Stimulated activated memory B cell treated with anti-CD40 and anti-IgM and Interleukin-4, amounts not matched to agents 10 μg/mL and 1 μg/mL and 100 μg/mL, for 72 hours (primary cell): ENCODE measurements at places on chromosomes 3 and 15.

DNA sequence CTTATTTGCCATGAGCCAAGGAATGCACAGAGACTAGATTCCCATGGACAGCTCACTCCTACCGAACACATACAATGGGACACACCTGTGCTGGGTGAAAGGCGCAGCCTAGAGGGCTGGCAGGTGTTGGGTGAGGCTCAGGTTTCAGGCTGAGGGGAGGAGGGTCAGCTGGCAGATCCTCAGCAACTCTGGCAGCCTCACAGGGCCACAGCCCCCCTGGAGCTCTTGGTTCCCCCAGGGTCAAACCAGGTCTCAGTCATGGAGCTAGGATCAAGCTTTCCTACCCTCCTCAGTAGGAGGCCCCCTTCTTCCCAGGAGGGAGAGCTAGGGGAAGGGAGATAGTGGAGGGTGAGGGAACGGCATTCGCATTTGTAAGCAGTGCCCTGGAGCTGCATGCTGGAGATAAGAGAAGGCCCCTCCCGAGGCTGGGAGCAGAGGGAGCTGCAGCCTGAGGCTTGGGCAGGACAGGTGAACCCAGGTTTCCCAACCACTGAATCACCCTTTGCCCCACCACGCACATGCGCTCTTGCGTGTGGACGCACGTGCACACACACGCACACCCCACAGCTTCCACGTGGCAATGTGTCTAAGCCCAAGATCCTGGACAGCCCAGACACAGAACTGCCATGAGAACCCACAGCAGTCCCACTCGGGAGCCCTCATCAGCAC, 26.3 kb upstream of the TFRC start:
- H3K4me3 ChIP-seq, result no peak overlapping the region
- no peaks in the 10 kb centered on the region for H3K36me3 ChIP-seq
- peaks cover 18% of the 10 kb centered on the region for H3K4me1 ChIP-seq
- peak overlapping the region; percentile 24 for H3K27ac ChIP-seq
- ATAC-seq, result no peak
- no peaks in the 10 kb centered on the region for H3K27me3 ChIP-seq

- H3K4me1 ChIP-seq, result no peaks in the 10 kb centered on the region
- H3K36me3 ChIP-seq, result no peaks in the 10 kb centered on the region
- no peak overlapping the region for H3K4me3 ChIP-seq
- no peak overlapping the region for H3K27ac ChIP-seq
- peaks cover 7% of the 10 kb centered on the region for H3K27me3 ChIP-seq
These were observed 18.1 kb upstream of the U2SURP start for GRCh38 chr3:142983318-142983717.

- no peaks in the 10 kb centered on the region for H3K36me3 ChIP-seq
- peaks cover 17% of the 10 kb centered on the region for H3K4me1 ChIP-seq
These were observed 3.7 kb upstream of the FAM107A start for GRCh38 chr3:58580826-58581327.

DNA sequence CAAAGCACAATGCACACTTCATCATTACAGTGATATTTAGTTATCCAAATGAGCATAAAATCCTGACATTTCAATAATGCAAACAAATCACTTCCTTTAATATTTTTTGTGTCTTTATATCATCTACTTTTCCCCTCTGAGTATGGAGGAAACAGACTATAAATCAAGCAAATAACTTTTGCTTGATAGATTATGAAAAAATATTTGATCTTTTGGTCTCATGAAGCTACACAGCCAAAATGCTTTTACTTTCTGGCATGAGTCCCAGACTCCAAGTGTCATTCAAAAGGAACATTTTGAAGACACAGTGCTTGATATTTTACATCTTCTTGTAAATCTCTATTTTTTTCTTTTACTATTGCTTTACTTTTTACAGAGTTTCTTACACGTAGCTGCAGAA, 215.3 kb upstream of the ROBO1 start:
- H3K27me3 ChIP-seq, result no peaks in the 10 kb centered on the region
- H3K27ac ChIP-seq, result no peak overlapping the region
- no peaks in the 10 kb centered on the region for H3K4me1 ChIP-seq
- H3K36me3 ChIP-seq, result no peaks in the 10 kb centered on the region

DNA sequence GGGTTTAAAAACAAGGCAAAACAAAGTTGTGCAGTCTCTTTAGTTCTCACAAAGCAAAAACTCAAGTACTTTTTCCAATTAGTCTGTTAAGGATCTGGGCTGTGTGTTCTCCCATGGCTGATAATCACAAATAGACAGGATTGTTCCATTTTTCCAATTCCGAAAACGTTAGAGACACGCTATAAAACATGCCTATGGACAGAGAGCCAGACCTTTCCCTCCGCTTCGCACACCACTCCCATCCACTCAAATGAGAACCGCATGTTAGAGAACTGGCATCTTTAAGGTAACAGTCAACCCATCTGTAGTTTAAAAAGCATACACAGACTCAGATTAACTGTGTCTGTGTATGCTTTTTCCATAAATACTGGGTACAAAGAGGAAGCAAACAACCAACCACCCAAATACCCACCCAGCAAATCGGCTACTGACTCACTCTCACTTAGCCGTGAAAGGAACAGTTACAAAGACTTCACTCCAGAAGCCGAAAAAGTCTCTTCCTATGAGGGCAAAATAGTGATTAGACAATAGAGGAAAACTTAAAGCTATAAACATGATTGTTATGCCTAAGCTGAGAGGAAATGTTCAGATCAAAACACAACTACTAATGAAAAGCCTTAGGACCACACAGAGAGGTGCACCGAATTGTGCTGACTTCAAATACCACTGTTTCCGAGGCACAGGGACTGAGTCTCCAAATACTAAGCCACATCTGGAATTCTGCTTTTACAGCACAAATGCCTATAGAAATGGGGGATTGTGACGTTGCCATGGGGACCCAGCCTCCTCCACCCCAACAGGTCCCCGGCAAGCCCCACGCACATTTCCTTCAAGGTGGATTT, 36.1 kb downstream of the IL17RD start:
- H3K4me3 ChIP-seq, result no peak overlapping the region
- ATAC-seq, result no peak
- H3K27ac ChIP-seq, result no peak overlapping the region
- peaks cover 6% of the 10 kb centered on the region for H3K4me1 ChIP-seq
- no peaks in the 10 kb centered on the region for H3K36me3 ChIP-seq

- no peaks in the 10 kb centered on the region for H3K36me3 ChIP-seq
- H3K4me1 ChIP-seq, result no peaks in the 10 kb centered on the region
- no peak for ATAC-seq
These were observed 68.1 kb downstream of the DNAJB8 start for GRCh38 chr3:128398586-128398985.

- no peak overlapping the region for H3K27ac ChIP-seq
- H3K27me3 ChIP-seq, result peaks cover 30% of the 10 kb centered on the region
- no peak overlapping the region for H3K4me3 ChIP-seq
- H3K4me1 ChIP-seq, result no peaks in the 10 kb centered on the region
- no peaks in the 10 kb centered on the region for H3K36me3 ChIP-seq
These were observed 46.0 kb upstream of the GLCE start for GRCh38 chr15:69114331-69114928.

- no peaks in the 10 kb centered on the region for H3K27me3 ChIP-seq
- ATAC-seq, result no peak
- H3K27ac ChIP-seq, result no peak overlapping the region
- no peak overlapping the region for H3K4me3 ChIP-seq
- peaks cover 26% of the 10 kb centered on the region for H3K4me1 ChIP-seq
These were observed 287.0 kb downstream of the FAM43A start for GRCh38 chr3:194972641-194973040.

- no peak for ATAC-seq
- peaks cover 39% of the 10 kb centered on the region for H3K4me1 ChIP-seq
- no peaks in the 10 kb centered on the region for H3K27me3 ChIP-seq
- no peak overlapping the region for H3K4me3 ChIP-seq
These were observed 3.8 kb upstream of the GABPB1 start for GRCh38 chr15:50358845-50359244.

- H3K4me1 ChIP-seq, result no peaks in the 10 kb centered on the region
- no peaks in the 10 kb centered on the region for H3K27me3 ChIP-seq
- no peak for ATAC-seq
- H3K36me3 ChIP-seq, result no peaks in the 10 kb centered on the region
- H3K27ac ChIP-seq, result no peak overlapping the region
These were observed 255.6 kb downstream of the TBL1XR1 start for GRCh38 chr3:176941689-176942088.

DNA sequence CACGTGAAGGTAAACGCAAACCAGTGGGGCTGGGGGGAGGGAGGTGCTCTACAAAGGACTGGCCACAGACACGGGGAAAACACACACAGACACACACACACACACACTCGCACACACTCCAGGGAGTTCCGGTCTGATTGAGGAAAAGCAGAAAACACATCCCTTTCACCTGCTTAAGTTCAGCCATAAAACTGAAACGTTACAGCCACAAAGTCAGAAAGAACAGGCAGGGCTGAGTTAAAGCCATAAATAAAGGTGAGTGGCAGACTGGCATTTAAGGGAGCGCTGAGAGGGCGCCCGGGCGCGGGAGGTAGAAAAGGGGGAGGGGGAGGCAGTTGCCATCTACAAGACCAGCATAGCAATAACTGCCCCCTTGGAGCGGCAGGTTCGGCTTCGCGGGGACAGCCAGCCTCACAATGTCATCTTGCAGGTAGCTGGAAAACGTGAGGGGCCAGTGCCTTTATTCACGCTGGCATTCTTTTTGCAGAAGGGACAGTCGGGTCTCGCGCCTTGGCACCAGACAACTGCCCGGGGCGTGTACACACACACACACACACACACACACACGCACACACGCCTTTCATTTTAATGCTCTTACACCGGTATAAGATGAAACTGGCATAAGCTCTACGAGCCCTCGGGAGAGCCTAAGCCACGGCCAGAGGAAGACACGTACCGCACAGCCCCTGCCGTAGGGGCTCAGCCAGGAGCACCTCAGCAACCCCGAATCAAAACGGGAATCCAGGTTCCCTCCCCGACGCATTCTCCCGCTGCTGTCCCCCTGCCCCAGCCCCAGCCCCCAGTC, 866 bp downstream of the TNIK start:
- ATAC-seq, result peak; percentile 49
- H3K4me1 ChIP-seq, result peaks cover 36% of the 10 kb centered on the region
- peak overlapping the region; percentile 45 for H3K27ac ChIP-seq
- no peaks in the 10 kb centered on the region for H3K36me3 ChIP-seq

GRCh38 chr3:33664195-33664594, 53.9 kb downstream of the CLASP2 start:
- H3K4me3 ChIP-seq, result no peak overlapping the region
- peaks cover 38% of the 10 kb centered on the region for H3K36me3 ChIP-seq
- H3K4me1 ChIP-seq, result peaks cover 24% of the 10 kb centered on the region
- H3K27me3 ChIP-seq, result no peaks in the 10 kb centered on the region
- peak; percentile 51 for ATAC-seq
